ENCODE measurements at places on chromosomes 12 and 14.

DNA sequence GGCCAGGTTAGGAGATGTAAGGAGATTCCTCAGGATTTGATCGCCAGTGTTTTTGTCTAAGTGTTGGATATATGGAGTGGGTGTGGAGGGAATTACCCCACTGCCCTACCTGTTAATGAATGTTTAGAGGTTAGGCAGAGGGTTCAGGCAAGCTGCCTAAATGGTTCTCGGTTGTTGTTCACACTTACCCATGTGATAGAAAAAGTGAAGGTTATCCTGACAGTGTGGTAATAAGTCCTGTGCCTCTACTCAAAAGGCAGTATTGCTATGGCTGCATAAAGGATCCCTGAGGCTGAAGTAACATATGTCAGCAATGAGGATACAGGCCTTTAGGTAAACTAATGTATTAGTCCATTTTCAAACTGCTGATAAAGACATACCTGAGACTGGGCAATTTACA, 112.0 kb downstream of the GPHN start:
- DNase-seq = no peak

GRCh38 chr12:47989666-47990065, 14.6 kb downstream of the COL2A1 start:
- no peak for DNase-seq

GRCh38 chr12:54060975-54061778, 7.5 kb downstream of the HOXC4 start:
- no peak for DNase-seq

- no peak for DNase-seq
Observed at GRCh38 chr14:104138718-104139459, 502 bp downstream of the KIF26A start.

- no peak for DNase-seq
Observed at GRCh38 chr12:131055596-131056233, 102.0 kb downstream of the ADGRD1 start.

- no peak for DNase-seq
Observed at GRCh38 chr12:43824207-43824775, 11.6 kb upstream of the TMEM117 start.

- DNase-seq = no peak
Observed at GRCh38 chr14:56787530-56787929, 22.7 kb downstream of the OTX2 start.

- peak; percentile 89 for DNase-seq
Observed at GRCh38 chr12:133080026-133080367, 726 bp upstream of the ZNF140 start.

DNA sequence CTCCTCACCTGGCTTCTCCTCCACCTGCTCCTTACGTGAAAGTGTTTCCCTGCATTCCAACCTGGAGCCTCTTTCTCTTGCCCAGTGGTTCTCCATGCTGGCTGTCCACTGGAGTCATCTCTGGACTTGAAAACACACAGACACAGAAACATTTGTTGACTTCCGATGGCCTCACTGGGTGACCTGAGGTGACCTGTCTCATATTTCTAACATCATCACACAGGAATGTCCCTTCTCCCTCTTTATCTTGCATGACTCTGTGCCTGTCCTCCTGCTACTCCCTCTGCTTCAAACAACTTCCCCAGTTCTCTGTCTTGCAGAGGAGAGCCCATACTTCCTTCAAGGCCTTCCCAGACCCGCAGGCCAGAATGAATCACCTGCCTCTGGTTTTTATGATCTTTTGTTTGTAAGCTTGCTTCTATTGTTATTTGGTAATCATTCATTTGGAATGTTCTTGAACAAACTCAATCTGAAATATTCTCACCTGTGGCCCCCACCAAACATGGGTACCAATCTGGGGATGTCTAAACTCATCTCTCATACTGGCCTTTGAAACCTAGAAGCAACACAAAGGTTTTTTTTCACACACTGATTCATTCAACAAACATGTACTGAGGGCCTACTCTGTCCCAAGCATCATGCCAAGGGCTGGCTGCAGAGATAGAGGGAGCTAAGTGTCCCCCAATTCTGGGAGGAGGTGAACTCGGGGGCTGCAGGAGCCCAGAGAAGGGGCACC, 9.7 kb upstream of the RIN3 start:
- no peak for DNase-seq

- no peak for DNase-seq
Observed at GRCh38 chr14:26867171-26867757, 269.4 kb upstream of the NOVA1 start.

DNA sequence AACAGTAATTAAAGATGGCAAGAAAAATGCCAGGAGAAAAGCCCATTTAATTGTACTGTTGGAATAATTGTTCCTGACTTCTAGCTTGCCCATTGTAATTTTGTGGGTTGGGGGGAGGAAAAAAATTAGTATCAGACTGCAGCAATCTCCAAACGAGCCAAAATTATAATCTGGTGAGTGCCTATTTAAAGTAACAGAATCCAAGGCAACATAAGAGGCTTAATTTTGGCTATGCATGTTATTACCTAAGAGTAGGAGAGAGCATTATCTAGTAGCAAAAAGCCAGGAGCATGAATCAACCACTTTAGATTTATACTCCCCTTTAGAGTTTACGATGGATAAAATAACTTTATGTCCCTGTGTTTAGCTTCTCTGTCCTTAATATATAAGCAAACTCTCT, 14.6 kb upstream of the DENND5B start:
- DNase-seq = no peak

DNA sequence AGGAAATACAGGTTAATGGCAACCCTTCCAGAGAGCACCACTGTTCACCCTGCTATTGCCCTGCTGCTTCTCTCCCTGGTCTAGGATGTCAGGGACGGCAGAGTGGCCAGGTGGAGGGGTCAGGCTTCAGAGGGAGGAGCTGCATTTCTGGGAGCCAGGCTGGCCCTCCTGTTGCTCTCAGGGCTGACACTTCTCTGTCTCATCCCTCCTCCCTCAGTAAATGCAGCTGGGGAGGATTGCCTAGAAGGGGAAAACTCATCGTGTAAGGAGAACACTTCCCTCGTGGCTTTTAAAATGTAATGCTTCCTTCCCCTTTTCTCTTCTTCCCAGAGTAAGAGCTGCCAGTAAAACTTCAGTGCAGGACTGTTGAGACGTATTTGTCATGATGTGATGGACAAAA, 20.8 kb downstream of the SUSD6 start:
- DNase-seq = no peak

DNA sequence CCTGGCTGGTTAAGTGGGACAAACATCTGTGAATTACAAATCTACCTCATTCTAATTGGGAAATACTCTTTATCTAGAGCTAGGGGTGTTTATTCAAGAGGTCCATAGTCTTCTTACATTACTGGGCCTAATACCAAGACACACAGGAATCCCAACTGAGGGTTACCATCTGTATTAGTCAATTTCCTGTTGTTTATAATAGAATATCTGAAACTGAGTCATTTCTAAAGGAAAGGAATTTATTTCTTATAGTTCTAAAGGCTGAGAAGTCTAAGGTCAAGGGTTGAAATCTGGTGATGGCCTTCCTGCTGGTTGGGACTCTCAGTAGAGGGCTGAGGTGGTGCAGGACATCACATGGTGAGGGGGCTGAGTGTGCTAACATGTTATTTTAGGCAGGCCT, 36.0 kb downstream of the RTRAF start:
- no peak for DNase-seq

- DNase-seq = no peak
Observed at GRCh38 chr14:85619851-85620250, 89.9 kb downstream of the FLRT2 start.
